ENCODE measurements at places on chromosomes 1 and 21. TPM values are rescaled to one million over a fixed set of nuclear protein-coding genes. Genes with fewer than 3 reads are reported as not detected.

GRCh38 chr21:26972192-26972591 is 5.3 kb upstream of the ADAMTS5 start:
- no peak for DNase-seq

The FAM72B gene
- total RNA-seq: 7.6 TPM

GRCh38 chr21:32190493-32191144 is 88.2 kb downstream of the MIS18A start:
- no peak for DNase-seq

The PTPRC gene
- not detected for total RNA-seq

- DNase-seq: no peak
These were observed 143.0 kb downstream of the CAMTA1 start for GRCh38 chr1:6928106-6928885.

The OR2G6 gene
- not detected for total RNA-seq

DNA sequence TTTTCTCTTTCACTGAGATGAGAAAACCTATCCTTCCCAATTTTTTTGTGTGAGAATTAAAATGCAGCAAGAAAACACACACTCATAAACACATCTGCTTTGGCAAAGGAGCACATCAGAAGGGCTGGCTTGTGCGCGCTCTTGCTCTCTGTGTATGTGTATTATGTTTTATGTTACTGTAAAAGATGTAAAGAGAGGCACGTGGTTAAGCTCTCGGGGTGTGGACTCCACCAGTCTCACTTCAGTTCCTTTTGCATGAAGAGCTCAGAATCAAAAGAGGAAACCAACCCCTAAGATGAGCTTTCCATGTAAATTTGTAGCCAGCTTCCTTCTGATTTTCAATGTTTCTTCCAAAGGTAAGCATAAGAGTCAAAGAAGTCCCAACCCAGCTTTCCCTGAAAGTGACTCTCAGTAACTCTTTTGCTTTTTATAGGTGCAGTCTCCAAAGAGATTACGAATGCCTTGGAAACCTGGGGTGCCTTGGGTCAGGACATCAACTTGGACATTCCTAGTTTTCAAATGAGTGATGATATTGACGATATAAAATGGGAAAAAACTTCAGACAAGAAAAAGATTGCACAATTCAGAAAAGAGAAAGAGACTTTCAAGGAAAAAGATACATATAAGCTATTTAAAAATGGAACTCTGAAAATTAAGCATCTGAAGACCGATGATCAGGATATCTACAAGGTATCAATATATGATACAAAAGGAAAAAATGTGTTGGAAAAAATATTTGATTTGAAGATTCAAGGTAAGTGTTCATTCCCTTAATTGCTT is at the start of gene CD2:
TSS of gene CD2 (plus strand) at position 233 of the 780 bp plus-strand sequence. CDS start at position 296, 63 bp downstream.
- DNase-seq: no peak

DNA sequence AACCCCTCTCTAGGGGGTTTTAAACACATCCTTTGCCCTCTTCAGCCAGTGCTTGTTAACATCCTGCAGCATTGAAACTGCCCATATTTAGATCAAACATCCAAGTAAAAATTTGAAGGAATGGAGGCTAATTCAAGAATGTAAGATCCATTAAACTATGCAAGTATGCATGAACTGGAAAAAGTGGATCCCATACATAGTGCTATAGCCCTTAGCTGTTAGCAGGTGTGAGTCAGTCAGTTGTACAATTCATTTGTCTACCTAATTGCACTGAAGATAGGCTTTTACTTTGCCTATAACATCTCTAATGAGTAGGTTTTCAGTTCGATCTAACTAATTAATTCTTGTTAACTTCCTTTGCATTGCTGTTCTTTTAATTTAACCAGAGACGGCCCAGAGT is 270.9 kb downstream of the LMO4 start:
- DNase-seq: no peak

The NENF gene
- total RNA-seq: 40.4 TPM

DNA sequence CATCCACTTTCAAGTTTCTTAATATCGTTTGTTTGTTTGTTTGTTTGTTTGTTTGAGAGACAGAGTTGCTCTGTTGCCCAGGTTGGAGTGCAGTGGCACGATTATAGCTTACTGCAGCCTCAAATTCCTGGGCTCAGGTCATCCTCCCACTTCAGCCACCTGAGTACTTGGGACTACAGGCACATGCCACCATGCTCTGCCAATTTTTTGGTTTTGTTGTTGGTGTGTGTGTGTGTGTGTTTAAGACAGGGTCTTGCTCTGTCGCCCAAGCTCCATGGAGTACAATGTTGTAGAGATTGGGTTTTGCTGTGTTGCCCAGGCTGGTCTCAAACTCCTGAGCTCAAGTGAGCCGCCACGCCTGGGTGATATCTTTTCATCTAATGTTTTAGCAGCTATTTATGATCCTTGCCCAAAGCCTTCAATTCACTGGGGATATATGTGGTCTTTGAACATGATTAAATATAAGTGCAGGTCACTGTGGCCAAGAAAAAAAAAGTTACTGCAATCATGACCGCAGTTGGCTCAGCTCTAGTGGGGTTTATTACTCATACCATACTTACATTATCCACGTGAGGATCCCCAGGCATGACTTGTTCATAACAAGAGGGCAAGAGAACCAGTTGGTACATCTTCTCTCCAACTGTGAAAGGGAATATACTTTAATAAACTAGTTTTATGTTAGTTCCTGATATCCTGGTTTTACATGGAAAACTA is 8.0 kb downstream of the RRP1B start:
- no peak for DNase-seq

- DNase-seq: no peak
These were observed 304.1 kb upstream of the NR5A2 start for GRCh38 chr1:199723250-199723956.

DNA sequence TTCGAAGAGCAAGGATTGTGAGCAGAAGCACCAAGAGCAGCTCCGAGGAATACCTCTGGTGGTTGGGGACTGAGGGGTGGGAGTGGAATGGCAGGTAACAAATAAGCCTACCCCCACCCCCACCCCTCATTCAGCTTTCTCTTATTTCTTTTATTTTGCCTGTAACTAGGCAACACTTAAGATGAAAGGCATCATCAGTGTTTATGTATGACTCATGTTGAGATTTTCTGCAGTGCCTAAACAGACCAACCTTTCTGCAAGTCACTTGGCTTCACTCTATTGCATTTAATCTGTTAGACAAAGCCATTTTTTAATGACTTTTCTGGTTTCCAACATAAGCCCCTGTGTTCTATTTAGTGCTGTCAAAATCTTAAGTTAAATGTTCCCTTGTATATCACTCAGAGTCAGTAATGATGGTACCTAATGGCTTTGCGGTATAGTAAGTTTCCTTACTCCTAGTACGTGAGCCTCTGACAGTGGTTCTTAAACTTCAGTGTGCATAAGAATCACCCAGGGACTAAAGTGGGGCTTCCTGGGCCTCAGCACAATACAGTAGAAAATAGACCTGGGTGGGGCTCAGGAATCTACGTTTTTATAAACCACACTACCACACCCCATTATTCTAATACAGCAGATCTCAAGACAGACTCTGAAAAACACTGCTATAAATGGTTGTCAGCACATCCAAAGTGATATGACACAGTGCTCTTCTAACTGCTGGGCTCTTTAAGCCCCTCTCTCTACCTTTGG is 19.9 kb downstream of the CASQ2 start:
- DNase-seq: no peak

The AIM2 gene
- total RNA-seq: not detected

GRCh38 chr21:27818847-27819246 is 852.0 kb upstream of the ADAMTS5 start:
- no peak for DNase-seq

DNA sequence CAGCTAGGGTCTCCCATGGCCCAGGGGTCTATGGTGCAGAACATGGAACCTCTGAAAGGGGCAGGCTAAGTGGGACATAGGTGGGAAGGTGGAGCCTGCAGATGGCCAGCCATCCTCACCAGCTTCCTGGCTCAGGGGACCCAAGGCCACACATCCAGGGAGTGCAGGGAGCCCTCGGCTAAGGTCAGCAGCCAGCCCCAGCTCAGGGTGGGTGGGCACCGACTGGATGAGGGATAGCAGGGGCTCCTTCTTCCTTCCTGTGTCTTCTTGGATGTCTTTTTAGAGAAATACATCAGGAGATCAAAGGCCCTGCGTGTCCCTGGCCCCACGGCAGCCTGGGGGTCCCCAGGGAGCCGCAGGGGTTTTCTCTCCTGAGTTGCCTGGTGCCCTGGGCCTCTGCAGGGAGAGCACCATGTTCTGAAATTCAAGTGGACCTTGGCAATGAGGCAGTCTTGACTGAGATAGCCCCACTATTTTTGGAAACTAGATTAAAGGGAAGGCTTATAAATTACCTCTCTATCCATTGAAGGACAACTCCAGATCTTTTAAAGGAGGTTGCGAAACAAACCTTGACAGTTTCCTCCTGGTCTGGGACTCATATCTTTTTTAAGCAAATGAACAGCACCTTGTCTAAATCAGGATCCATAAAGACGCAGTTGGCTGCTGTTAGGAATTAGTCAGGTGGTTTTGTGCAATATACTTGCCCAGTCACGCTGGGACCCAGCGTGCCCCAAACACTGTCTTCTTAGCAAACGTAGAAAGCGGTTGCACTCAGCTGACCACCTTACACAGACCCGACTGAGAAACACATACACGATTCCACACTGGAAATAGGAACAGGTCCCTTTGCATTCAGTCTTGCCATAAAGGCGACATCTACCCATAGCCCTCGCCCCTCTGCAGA is 242.3 kb downstream of the TOMM20 start:
- DNase-seq: no peak

- DNase-seq: no peak
These were observed 20.4 kb downstream of the THAP3 start for GRCh38 chr1:6645018-6645417.

- DNase-seq: no peak
These were observed 259.4 kb downstream of the BACH1 start for GRCh38 chr21:29557931-29558725.

- no peak for DNase-seq
These were observed 17.1 kb downstream of the UBR4 start for GRCh38 chr1:19193004-19193403.

- no peak for DNase-seq
These were observed 13.3 kb upstream of the TBX15 start for GRCh38 chr1:119001181-119002027.

GRCh38 chr1:178566187-178566586 is 53.3 kb downstream of the TEX35 start:
- DNase-seq: no peak

GRCh38 chr21:41987310-41987709 is 22.9 kb downstream of the ZBTB21 start:
- no peak for DNase-seq

DNA sequence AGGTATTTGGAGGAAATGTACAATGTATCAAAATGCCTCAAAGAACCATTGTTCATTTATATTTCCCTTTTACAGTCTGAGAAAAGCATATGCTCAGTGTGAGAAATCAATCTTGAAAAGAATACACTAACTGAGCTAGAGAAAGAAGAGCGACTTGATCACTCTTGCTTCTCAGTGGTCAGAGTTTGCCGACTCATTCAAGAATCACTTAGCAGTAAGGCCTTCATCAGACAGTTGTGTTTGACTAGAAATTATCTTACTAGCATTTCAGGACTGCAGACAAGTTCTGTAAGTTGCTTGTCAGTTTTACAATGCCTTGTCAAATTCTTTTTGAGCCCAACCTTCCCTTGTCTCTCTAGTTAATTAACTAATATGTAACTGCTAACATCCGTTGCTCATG is 12.9 kb downstream of the RGS18 start:
- DNase-seq: no peak

The SPRR5 gene
- total RNA-seq: not detected
